Sciatic nerve (tissue), 2 donors: ENCODE measurements at places on chromosomes 12 and 14.

GRCh38 chr12:60255044-60255443, 659.2 kb downstream of the SLC16A7 start:
- no peak for DNase-seq

DNA sequence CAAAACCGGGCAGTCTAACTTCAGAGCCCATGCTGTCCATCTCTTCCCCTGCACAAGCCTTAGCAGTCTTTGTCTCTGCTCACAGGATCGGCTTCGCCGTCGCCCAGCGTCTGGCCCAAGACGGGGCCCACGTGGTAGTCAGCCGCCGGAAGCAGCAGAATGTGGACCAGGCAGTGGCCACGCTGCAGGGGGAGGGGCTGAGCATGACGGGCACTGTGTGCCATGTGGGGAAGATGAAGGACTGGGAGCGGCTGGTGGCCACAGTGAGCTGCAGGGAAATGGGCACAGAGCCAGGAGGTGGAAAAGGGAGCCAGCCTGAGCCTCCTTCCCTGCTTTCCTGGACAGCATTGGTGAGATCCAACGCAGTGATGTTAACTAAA, 14.2 kb upstream of the CARMIL3 start:
- no peak for DNase-seq

DNA sequence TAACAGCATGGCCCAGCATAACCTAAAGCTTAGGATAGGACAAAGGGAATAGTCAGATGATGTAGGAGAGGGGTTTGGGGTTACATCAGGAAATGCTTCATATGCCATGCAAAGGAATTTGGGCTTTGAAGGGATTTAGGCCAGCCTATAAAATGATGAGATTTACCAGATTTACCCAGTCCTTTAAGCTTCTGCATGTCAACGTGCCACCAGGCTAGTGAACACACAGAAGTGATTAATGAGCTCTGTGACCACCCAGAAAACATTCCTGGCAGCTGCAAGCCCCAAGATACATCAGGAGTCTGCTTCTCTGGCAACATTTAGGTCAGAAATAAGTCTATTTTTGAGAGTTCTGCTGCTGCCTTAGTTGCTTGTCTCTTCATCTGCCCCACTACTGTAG, 118.3 kb downstream of the LRIG3 start:
- no peak for DNase-seq

DNA sequence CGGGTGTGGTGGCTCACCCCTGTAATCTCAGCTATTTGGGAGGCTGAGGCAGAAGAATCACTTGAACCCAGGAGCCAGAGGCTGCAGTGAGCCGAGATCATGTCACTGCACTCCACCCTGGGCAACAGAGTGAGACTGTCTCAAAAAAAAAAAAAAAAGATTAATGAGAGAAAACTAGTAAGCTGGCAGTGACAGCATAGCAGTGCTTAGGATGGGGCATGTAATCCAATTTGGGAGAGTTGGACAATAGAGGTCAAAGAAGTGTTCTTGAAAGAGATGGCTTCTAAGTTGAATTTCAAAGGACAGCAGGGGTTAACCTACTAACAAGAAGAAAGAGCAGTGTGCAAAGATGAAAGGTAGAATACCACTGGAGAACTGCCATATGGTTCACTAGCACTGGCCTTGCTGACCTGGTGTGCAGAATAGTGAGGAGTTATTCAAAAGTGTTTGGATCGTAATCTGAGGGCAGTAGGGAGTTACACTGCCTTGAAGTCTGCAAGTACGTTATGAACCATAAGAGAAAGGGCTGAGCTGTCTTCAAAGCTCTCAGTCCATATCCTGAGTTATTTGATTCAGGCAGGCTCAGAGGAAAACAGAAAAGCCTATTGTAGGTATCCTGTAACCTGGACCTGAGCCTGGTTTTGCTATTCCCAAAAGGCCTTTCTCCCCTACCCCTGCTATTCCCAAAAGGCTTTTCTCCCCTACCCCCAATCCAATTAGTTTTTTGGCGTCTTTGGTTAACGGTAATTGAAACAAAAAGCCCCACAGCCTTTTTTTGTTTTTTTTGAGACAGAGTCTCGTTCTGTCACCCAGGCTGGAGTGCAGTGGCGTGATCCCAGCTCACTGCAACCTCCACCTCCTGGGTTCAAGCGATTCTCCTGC, 3.4 kb downstream of the XPOT start:
- no peak for DNase-seq

GRCh38 chr12:32336261-32336660, 63.1 kb upstream of the FGD4 start:
- no peak for DNase-seq
